CD4-positive, alpha-beta T cell treated with Interleukin-6 for 4 hours (primary cell): ENCODE measurements at places on chromosomes 12 and 14.

DNA sequence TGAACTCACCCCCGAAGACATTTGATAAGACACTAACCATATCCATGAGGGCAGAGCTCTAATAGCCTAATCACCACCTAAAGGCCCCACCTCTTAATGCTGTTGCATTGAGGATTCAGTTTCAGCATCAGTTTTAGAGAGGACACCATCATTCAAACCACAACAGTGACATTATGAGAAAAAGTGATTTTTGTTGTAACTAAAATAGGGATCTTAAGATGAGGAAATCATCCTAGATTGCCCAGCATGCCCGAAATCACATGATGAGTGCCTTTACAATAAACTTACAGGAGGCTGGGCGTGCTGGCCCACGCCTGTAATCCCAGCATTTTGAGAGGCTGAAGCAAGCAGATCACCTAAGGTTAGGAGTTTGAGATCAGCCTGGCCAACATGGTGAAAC, 9.7 kb upstream of the GLT1D1 start:
- DNase-seq = no peak

DNA sequence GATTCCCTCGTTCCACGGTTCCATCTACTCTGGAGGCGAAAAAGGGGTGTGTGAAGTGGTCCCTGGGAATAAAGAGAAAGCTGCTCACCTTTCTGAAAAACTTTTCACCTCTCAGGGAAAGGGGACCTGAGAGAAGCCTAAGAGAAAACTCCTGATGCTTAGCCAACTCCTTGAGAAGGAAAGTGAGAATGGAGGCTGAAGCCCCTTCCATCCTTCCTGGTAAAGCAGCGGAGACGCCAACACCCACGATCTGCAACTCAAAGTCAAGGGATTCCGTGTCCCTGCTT, 110.0 kb downstream of the ARF6 start:
- no peak for DNase-seq

DNA sequence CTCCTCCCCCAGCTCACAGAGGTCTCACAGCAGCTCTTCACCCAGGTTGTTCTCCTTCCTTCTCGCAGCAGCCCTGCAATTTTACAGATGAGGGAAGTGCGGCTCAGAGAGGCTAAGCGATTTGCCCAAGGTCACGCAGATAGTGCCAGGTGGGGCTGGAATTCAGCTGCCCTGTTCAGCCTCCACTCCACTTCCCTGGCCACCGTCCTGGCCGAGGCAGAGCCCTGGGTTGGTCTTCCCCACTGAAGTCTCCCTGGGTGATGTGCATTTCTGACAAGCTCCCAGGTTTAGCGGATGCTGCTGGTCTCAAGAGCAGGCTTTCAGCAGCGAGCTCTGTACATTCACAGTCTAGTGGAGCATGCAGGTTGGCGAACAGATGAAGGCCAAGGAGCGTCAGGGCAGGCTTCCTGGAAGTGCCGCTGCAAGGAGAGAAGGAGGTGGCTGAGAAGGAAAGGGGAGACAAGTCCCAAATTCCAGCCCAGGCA, 28.9 kb upstream of the EML1 start:
- no peak for DNase-seq

DNA sequence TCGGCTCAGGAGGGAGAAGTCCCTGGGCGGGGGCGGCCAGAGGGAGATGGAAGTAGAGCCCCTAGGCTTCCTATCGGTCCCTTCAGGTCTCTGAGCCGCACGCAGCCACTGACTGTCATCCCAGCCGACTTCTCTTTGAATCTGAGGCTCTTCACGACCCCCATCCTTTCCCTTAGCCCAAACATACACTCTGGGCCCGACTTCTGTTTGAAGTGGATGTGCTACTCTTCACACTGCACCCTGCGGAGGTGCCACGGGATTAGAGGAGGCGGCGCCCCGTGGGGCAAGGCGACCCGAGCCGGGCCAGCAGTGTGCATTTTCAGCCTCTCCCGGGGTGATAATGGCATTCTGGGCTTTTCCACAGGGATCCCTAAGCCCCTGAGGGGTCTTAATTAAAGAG, 6.0 kb upstream of the DACT1 start:
- DNase-seq = no peak

DNA sequence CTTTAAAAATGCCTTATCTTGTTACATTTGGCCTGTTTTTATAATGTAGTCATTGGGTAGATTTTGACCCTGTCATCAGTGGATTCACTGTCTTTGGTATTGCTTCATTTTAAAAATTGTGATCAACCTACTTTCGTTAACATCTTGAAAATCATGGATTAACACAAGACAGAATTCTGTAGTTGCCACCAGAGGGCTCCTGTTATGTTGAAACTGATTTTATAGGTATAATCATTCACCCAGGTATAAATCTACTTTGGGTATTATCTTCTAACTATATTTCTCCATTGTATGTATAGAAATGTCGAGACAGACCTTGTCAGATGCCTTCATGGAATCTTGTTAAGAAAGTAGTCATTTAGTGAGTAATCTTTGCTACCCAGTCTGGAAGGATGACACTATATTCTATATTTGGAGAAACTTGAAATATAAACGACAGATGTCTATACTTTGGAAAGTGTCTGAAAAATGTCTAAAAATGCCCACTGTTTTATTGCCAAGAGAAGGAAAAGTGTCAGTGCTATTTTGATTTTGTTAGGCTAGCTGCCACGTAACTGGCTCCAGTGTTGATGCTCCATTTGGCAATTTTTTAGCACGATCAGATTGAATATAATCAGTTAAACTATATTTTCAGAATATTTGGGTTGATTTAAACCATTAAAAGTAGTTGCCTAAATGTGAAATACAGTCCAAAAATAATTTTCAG, 129.4 kb downstream of the PELI2 start:
- no peak for DNase-seq

GRCh38 chr12:26647088-26647487, 185.9 kb downstream of the ITPR2 start:
- no peak for DNase-seq

GRCh38 chr12:19780460-19780859, 341.2 kb downstream of the AEBP2 start:
- no peak for DNase-seq

DNA sequence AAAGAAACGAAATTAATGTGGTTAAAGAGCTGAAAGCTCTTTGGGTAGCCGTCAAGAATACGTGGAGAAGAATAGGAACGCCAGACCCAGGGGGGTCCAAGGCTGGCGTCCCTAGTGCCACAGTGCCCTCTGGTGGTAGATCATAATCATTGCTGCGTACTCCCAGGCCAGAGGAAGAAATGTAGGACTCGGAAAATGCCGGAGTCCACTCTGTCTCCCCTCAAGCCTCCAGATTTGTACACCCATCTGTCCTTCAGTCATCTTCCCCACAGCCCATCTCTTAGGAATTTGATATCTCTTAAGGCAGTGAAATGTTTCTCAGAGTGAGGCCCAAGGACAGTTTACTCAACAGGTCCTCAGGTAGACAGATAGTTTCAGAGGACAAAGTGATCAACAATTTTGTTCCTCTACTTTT, 25.4 kb upstream of the PLEKHG6 start:
- peak; percentile 69 for DNase-seq

GRCh38 chr12:93766796-93767523, 89.8 kb downstream of the CRADD start:
- peak; percentile 46 for DNase-seq

DNA sequence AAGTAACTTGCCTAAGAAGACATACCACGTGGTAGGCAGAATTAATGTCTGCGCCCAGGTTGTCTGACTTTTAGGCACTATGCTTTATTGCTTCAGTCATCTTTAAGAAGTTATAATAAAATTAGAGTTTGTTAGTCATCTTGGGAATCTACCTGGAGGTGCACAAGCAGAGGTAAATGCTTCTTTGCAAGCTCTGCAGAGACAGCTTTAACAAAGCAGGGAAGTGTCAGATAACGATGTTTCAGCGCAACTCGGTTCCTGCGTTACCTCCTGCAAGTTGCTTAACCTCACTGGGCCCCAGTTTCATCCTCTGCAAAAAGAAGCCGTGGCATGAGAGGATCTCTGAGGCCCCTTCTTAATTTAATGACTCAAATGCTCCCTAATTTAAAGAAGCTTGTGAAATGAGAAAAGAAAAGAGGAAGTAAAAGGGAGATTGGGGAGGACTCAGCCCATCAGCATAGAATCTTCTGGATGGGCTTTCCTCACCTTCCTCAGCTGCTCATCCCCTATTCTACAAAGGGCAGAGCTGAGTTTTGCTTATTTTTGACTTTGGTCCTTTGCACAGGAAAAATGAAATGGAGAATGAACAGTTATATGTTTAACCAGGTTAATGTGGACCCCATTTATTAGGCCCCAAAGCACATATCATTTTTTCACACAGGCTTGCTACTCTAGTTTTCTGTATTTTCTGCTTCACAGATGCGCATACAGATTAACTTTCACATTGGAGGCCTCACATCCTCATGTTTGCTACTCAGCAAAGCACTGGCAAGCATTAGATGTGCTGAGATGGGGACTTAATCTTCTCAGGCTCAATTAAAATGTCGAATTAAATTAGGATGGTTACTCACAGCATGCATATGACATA, 5.1 kb downstream of the ARHGDIB start:
- DNase-seq = peak; percentile 56

GRCh38 chr12:318759-319515, 56.3 kb upstream of the SLC6A13 start:
- DNase-seq = no peak

GRCh38 chr12:57630891-57631433, 2.0 kb downstream of the B4GALNT1 start:
- DNase-seq = no peak

GRCh38 chr12:43057566-43057965, 468.0 kb upstream of the PRICKLE1 start:
- no peak for DNase-seq

GRCh38 chr14:73661872-73662271, 17.1 kb downstream of the DNAL1 start:
- no peak for DNase-seq

GRCh38 chr12:5806371-5807089, 138.5 kb downstream of the ANO2 start:
- no peak for DNase-seq

DNA sequence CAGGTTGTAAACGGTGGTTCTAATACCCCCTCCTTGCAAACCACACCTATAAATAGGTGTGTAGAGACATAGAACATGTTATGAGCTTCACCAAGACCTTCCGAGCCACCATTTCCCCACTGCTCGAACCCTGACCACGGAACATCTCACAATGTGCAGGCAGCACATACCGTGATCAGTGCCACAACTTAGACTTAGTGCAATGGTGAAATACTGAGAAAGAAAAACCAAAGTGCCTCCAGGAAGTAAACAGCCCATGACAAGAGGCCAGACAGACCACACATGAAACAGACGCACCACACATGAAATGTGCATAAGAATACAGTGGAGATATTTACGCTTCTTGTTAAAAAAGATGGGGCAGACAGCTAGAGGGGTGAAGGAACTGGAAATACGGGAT, 166.9 kb upstream of the CCND2 start:
- no peak for DNase-seq

DNA sequence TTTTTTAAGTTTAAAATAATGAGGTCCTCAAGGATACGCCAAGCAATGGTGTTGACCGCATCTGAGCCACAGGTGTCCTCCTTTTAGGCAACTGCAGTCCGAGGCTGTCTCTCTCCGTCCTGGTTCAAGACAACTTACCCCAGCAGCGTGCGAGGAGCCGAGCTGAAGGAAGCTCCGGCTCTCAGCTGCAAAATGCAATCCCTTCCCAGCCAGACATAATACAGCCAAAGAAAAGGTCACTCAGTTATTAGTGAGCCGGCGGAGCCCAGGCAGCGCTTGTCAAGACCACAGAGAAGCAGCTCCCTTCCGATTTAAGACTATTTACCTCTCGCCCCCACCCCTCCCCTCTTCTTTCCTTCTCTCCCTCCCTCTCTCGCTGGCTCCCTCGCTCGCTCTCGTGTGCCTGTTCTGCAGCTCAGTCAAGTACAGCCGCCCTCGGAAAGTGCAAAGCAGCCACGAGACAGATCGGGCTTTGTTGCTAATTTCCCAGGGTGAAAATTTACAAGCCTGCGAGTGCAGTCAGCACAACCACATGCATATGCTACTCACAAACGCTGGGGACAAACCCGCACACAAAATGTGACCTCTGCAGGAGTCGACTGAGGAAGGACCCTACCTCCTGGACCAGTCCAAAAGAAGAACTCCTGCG, 363 bp upstream of the LMO3 start:
- DNase-seq = no peak

DNA sequence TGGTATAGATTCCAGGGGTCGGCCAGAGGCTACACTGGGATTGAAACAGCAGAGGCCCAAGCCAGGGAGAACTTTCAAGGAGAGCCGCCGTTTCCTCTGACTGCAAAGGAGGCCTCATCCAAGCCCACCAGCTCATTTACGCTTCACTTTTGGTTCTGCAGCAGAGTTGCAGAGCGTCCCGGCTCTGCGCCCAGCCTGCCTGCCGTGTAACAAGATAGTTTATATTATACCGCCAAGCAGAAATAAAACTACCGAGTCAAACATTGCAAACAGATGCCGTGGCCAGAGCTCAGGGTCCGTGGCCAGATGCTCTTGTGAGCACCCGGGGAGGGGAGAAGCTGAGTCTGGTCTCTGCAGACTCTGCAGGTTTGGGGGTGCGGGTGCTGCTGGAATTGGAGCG, 60.7 kb upstream of the TBX3 start:
- DNase-seq = no peak

GRCh38 chr14:42353315-42353714, 746.6 kb downstream of the LRFN5 start:
- no peak for DNase-seq

DNA sequence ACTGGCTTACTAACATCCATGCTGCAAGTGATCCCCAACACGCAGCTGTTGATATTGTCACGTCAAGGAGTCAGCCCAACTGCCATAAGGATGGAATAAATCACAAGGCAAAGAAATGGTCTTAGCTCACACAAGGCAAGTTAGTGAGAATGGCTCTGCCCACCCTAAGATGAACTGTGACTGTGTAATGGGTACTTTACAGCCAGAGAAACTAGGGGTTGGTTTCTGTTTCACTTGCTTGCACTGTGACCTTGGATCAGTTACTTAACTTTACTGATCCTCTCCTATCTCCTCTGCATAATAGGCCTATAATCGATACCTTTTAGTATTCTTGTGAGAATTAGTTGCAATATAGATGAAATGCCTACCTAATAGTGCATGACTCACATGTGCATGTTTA, 52.2 kb upstream of the ANO2 start:
- no peak for DNase-seq

- no peak for DNase-seq
Observed at GRCh38 chr14:37948266-37948665, 259.4 kb upstream of the SSTR1 start.

DNA sequence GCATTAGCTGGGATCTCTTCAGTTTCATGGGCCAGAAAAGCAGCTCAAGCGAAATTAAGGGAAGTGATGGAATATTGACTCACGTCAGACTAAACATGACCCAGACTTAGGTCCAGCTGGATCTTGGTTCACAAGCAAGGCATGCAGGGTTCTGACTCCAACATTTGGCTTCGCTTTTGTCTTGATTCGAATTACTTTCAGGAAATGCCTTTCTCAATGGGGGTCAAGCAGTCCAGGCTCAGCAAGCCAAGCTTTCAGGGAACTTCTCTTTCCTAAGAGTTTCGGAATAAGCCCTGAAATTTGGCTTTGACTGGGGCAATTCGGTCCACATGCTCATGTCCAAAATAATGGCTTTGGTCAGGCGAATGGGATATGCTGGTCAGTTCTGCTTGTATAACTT, 678.7 kb upstream of the TMEM132C start:
- DNase-seq = no peak

- no peak for DNase-seq
Observed at GRCh38 chr12:11729008-11729407, 79.5 kb downstream of the ETV6 start.
